ENCODE measurements at places on chromosomes 5 and 9.

- DNase-seq = no peak
Observed at GRCh38 chr5:8068078-8068477, 199.1 kb downstream of the MTRR start.

DNA sequence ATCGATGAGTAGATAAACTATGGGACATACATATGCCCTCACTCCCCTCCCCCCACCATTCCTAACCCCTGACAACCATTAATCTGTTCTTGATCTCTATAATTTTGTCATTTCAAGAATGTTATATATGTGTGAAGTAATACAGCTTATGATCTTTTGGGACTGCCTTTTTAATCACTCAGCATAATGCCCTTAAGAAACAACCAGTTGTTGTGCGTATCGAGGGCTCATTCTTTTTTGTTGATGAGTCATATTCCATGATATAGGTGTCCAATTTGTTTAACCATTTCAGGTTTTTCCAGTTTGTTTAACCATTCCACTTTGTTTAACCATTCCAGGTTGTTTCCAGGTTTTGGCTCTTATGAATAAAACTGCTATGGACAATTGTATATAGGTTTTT, 75.6 kb downstream of the ARHGEF28 start:
- no peak for DNase-seq

GRCh38 chr9:2765250-2765880, 48.1 kb downstream of the KCNV2 start:
- no peak for DNase-seq

DNA sequence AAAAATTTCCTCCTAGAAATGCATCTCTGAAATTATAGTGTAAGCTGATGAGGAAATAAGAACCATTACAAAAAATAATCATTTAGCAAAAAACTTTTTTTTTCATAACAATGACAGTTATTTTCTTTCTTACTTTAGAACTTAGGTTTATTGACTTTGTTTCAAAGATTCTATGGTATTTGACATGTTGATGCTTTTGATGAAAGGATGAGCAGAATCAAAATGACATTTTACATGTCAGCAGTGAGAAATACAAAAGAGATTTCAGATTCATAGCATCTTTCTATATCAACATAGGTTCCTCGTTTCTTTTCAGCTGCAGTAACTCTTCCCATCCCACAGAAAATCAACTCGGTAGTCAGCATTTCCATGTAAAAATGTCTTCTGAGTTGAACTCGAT, 1226.6 kb upstream of the C9orf72 start:
- DNase-seq = no peak

GRCh38 chr5:14112998-14113652, 30.0 kb upstream of the TRIO start:
- DNase-seq = peak; percentile 21

DNA sequence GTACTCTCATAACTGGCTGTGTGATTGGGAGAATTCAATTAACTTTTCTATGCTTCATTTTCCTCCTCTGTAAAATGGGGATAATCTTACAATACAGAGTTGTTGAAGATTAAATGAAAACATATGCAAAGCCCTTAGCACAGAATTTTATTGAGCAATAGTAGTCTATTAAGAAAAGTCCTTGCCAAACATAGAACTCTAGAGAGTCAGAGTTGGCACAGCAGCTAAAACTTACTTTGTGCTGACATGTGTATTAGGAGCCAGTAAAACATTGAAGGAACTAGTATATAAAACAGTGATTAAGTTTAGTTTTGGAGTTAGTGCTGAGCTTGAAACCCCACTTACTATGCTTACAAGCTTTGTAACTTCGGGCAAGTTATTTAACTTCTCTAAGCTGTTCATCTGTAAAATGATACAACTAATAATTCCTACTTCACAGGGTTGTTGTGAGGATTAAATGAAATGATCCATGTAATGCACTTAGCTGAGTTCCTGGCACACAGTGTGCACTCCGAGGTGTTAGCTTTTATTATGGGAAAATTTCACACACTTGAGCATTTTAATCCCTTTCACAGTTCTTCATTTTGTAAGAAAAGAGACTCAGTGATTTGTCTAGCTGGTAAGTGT, 20.0 kb upstream of the GRIN3A start:
- DNase-seq = no peak

DNA sequence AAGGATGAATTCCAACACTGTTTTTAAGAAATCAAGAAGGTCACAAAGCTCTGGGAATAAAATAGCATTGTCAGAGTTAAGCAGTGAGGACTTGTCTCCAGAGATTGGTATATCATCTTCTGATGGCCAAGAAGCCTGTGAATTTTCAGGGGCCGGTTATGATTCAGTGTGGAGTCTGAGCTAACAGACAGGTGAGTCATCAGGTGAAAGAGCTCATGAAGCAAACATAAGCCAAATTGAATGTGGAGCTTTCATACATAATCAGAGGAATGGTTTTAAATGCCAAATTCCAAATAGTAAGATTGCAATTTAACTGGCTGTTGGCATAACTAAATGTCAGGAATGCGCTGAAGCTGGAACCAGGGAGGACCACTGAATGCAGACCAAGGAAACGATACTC, 494.2 kb downstream of the MTRR start:
- DNase-seq = no peak

DNA sequence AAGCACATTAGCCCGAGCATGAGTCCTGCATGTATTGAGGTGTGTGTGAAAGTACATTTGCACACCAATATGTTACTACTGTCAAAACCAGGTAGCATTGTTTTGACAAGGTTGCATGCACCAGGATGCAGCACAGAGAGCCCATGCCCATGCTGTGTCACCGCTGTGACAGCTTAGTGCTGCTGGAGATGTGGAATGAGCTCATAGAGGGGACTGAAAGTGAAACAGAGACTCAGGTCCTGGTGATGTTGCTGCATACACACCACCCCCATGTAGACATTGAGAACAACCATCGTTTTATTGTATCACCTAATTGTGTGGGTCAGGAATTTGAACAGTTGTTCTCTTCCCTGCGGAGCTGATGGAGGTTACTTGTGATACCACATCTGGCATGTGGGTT, 53.0 kb downstream of the GADD45G start:
- DNase-seq = no peak

DNA sequence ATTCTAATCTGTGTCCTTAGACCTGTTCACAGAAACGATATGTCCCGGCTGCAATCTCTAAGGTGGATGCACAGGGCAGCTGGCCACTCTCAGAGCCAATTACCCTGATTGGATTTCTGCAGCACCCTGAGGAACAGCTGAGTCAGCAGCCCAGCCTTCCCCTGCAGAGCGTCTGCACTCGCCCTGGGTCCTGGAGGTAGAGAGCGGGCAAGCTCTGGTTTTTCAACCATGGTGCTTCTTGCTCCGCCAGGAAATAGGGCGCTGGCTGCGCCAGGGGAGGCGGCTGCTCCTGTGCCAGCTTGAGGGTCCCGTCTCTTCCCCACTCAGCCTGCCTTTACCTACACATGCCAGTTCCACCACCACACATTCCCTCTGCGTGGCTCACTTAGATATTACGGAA, 19.2 kb downstream of the NDUFS6 start:
- peak; percentile 34 for DNase-seq

DNA sequence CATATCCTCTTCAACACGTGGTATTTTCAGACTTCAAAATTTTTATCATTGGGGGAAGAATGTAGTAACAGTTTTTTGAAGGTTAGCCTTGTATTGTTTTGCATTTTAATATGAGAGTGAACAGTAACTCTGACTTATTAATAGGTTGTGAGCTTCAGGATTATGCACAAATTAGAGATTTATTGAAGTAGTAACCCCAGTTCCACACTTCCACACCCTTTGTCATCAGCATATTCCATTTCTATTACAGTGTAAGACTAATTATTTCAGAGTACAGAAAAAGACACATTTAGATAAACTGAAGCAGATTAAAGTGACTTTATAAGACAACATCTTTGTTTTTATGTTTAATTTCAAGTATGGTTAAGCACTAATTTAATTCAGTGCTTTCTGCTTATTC, 105.7 kb downstream of the CDC42SE2 start:
- no peak for DNase-seq

GRCh38 chr5:172437445-172438318, 16.6 kb downstream of the SH3PXD2B start:
- DNase-seq = peak; percentile 83

- DNase-seq = no peak
Observed at GRCh38 chr9:105500108-105500766, 52.4 kb downstream of the FSD1L start.

- DNase-seq = no peak
Observed at GRCh38 chr5:66339896-66340295, 195.8 kb downstream of the SREK1 start.

DNA sequence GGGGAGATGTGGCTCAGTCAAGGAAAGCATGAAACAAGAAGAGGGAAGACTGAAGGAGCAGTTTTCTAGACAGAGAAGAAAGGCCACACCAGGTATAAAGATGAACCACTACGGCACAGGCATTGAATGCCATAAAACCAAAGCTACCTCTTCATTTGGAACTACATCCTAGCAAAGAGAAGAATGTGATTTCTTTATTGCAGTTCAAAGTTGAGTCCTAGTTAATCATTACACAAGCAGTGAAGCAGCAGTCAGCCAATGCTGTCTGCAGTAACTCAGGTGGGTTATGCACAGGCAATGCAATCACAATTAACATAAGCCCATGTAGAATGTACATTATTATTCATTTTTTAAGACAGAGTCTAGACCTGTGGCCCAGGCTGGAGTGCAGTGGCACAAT, 21.7 kb upstream of the PCAT7 start:
- no peak for DNase-seq

GRCh38 chr5:35660451-35660850, 42.8 kb downstream of the SPEF2 start:
- DNase-seq = no peak

- no peak for DNase-seq
Observed at GRCh38 chr5:2003206-2003605, 120.5 kb upstream of the IRX4 start.

- DNase-seq = no peak
Observed at GRCh38 chr5:40442346-40442745, 237.4 kb upstream of the PTGER4 start.

GRCh38 chr9:84226126-84226525, 114.4 kb downstream of the SLC28A3 start:
- no peak for DNase-seq

DNA sequence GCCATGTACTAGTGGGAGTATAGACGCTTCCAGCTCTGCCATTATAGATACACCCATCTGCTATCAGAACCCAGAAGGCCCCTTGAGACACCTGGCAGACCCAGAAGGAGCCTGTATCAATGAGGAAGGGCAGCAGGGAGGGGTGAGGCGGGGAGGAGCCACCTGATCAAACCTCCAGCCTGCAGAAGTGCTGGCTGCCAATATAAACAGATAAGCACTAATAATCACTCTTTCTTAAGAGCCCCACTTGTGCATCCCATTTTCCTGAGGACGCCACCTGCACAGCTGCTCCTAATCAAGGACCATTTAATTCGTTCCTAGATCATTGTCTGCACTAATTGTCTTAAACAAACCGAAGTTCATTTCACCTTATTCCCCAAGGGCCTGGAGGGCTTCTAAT, 75.0 kb upstream of the NEK6 start:
- DNase-seq = no peak

DNA sequence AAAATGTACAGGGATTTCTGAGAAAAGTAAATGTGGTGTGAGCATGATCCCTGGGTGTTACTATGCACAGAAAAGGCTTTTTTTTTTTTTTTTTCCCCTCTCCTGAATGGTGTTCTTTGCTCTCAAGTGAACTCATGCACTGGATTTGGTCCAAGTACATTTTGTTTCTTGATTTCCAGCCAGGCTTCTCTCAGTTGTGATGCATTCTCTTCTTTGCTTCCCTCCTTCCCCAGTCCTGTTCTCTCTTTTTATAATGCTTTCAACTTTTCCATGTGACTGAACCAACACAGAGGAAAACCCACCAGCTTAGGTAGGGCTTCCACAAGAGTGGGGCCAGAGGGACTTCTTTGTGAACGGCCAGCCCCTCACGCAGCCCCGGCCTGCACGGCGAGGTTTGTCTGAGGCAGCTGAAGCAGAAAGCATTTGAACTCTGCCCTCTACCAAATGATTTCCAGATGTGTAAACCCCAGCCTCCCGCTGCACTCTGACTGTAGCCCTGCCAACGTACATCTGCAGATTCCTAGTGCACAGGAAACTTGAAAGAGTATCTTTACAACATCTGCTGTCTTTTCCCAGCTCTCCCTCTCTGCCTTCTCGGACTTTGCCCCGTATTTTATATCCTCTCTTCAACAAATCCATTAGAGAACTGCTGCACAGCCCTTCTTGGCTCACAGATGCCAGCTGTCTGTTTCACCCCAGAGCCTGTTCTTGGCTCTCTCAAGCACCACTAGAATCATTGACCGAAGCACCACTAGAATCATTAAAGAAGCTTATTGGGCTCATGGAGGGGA, 71.8 kb upstream of the CD180 start:
- peak; percentile 84 for DNase-seq

- DNase-seq = no peak
Observed at GRCh38 chr9:75797085-75797580, 93.3 kb upstream of the PCSK5 start.

GRCh38 chr5:180803181-180804128, 849 bp upstream of the MGAT1 start:
- DNase-seq = peak; percentile 95

DNA sequence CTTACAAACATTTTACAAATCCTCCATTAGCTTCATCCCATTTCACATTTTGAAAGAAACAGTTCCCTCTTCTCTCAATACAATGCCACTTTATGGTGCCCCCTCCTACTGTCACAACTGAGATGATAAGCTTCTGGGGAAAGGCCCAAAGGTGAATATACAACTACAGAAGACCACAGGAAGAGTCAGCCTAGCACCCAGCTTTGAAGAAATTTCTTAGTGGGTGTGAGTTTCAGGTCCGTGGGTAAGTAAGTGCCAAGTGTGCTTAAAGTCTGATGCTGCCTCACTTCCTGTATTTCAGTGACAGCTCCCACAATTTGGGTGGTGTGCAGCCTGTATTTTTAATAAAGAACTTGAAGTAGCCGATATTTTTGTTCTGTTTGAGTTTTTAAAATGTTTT, 68.1 kb downstream of the ARHGEF28 start:
- DNase-seq = no peak

DNA sequence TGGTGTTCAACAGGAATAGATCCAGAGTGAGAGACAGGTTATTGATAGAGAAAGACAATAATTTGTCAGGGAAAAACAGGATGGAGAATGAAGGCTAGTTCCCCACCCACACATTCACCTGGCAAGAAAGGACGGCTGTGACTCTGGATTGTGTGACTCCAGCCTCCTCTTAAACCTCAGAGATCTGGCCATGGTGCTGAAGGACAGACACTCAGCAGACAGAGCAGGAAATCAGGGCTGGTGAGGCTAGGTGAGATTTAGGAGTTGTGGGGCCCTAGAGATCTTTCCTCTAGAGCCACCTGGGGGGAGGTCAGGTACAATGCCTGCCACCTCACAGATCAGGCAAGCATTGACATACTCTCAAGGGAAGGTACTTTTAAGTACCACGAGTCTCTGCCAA, 15.2 kb downstream of the OR1B1 start:
- no peak for DNase-seq

Data from Right ventricle myocardium inferior (tissue), 1 donor.